ENCODE measurements at places on chromosomes 1 and 21.

DNA sequence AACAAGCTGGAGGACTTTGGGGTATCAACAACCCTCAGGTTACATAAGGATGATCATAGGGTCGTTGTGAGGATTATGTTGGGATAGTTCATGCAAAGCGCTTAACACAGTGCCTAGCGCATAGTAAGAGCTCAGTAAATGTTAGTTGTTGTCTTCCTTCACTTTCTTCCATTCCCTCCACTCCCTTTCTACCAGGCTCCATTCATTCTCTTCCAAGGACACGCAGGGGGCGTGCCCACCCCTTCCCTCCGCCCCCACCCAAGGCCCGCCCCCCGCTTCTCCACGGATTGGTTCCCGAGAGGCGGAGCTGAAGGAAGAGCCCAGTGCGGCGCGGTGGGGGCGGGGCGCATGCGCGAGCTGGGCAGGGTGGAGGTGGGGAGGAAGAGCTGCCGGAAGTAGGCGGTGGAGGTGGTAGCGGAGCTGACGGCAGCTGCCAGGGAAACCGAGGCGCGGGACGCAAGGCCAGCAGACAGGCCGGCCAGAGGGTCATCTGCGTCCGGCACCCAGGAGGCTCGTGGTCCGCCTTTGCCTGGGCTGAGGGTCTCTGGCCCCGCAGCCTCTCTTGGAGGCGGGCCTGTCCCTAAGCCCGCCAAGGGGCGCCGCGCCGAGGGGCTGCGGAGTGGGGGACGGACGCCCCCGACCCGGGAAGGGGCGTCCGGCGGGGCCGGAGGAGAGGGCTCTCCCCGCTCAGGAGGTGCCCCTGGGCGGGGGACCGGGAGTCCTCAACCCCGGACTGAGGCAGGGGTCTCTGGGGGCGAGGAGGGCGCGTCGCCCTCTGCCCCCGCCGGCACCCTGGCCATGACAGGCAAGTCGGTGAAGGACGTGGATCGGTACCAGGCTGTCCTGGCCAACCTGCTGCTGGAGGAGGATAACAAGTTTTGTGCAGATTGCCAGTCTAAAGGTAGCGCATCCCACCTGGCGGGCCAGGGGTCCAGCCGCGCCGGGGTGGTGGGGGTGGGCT is at the start of gene SMAP2:
Gene SMAP2 (plus strand): TSS at position 405 of the 961 bp plus-strand sequence. CDS start 394 bp downstream, at position 799.
- peak; percentile 95 for DNase-seq

- DNase-seq = no peak
Measured at GRCh38 chr1:183433703-183434102, 15.5 kb upstream of the NMNAT2 start.

GRCh38 chr1:175834597-175834996 is 91.2 kb upstream of the TNR start:
- no peak for DNase-seq

GRCh38 chr21:29256126-29256910 is 42.4 kb upstream of the BACH1 start:
- no peak for DNase-seq

DNA sequence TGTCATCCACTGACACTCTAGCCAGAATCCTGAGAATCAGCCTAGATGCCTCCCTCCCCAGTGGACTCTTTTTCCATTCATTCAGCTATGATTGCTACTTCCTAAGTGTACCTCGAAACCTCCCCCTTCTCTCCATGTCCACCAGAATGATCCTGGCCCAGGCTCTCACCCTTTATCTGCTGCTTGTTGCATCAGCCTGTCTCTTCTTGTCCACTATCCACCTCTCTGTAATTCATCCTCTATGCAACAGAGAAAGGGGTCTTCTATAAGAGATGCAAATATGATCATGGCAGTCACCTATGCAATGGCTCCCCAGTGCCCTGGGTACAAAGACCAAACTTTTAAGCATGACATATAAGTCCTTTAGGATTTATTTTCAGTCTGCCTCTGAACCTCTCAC is 37.7 kb downstream of the JUN start:
- no peak for DNase-seq

- DNase-seq = no peak
Measured at GRCh38 chr1:109116286-109116685, 2.4 kb downstream of the ELAPOR1 start.

GRCh38 chr1:184915463-184916090 is 58.7 kb downstream of the NIBAN1 start:
- DNase-seq = no peak

GRCh38 chr1:229285440-229285839 is 14.5 kb downstream of the RAB4A start:
- no peak for DNase-seq

- DNase-seq = no peak
Measured at GRCh38 chr1:89615676-89616598, 17.0 kb upstream of the LRRC8C start.

DNA sequence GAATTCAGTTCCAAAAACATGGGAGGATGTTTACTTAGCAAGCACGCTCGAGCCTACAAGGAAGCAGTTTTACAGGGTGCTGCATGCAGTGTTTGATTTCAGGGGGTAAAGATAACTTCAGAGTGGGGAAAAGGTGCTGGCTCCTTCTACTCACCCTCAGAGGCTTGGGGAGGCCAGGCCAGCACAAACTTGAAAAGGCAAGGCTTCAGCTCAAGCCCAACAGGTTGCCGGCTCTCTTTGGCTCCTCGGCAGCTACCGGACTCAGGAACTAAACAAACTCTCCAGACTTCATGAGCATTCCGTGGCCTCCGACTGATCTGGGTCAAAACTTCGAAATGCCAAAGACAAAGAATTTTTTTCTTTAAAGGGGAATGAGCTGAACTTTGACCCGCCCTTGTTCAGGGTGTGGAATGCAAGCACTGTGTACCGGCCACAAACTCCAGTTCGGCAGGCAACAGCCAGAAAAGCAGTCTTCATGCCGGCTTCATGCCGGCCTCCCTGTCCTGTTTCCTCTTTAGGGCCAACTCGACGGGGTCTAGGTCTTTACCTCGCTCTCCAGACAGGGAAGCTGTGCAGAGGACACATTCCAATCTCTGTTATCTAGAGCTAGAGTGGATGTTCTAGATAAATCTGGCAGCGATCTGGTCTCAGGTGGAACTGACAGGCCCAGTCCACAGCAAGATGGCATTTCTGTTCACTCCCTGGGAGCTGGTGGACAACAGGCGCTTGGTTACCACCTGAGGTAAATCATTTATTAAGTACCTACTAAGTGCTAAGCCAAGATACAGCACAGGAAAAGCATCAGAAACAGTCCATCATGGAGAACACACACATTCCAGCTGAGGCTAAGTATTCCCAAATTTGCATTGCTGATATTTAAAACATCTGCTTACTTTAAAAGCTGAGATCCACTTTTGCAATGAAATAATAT is 75.0 kb downstream of the CD46 start:
- DNase-seq = no peak

DNA sequence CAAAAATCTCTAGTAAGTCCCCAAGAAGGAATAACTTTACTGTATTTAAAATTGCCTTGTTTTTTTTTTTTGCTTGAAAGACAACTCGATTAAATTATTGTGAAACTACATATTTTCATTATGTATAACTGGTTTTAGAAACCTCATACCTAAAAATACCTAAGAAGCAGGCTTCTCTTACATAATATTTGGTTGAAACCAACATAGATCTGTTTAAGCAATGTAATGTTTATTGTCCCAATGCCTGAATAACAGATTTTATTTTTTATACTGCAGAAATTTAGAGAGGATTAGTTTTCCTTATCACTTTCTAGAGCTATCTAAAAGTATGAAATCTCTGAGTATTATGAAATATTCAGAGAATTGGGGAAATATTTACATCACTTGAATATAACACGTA is 78.5 kb upstream of the CHRM3 start:
- DNase-seq = no peak

DNA sequence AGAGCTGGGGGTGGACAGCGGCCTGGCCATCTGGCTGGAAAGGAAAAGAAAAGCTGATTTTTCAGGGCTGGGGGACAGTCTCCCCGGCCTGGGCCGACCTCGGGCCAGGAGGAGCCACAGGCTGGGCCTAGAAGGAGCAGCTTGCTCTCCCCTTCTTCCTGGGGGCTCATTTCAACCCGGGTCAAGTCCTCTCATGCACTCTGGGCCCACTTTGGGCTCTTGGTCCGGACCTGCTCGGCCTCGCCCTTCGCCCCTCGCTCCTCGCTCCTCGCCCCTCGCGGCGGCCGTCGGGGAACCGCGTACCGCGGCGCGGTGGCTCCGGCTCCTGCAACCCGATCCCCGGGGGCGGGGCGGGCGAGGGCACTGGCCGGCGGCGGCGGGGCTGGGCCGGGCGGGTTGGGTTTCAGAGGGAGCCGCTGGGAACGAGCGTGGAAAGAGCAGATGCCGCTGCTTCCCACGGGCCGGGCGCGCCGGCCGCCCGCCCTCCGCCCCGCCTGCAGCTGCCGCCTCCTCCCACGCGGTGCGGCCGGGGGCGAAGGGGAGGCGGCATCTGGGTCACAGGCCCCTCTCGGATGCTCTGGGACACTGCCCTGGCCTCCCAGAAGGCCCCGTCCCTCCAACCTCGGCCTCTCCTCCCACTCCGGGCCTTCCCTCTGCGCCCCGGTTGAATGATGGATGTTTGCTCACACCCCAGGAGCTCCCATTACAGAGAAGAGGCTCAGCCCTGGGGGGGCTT is 6.6 kb downstream of the HEYL start:
- DNase-seq = peak; percentile 66

DNA sequence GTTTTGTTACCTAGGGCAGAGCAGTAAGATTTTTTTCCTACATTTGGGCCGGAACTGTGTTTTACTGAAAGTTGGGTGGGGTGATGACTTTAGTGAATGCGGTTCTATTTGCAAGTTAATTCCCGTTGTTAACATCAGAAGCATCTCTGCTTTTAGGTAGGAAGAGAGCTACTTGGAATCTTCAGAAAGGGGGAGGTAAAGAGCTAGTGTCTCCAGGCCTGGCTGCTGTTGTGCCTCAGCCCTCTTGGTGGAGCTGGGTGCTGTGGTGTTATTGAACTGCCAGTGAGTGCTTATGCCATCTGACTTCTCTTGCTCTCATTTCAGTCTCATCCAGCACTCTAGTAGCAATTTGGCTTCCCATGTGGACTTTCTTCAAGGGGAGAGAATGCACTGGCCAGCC is 3.4 kb downstream of the KDM4A start:
- no peak for DNase-seq

- no peak for DNase-seq
Measured at GRCh38 chr1:218686258-218686657, 341.1 kb downstream of the TGFB2 start.

GRCh38 chr1:38336961-38337360 is 290.4 kb upstream of the POU3F1 start:
- DNase-seq = no peak

DNA sequence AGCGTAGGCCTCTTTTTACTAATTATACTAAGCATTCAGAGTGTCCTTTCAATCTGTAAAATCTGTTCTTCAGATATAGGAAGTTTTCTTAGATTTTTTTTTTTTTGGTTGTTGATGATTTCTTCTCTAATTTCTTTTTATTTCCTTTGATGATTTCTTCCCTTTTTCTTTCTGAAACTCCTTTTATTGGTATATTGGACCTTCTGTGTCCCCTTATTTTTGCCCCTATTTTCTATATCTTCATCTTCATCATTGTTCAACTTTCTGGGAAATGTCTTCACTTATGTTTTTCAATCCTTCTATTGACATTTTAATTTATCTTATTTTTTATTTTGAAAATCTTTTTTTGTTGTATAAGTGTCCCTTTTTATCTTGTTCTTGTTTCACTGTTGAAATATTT is 17.2 kb upstream of the SYT14 start:
- DNase-seq = no peak

DNA sequence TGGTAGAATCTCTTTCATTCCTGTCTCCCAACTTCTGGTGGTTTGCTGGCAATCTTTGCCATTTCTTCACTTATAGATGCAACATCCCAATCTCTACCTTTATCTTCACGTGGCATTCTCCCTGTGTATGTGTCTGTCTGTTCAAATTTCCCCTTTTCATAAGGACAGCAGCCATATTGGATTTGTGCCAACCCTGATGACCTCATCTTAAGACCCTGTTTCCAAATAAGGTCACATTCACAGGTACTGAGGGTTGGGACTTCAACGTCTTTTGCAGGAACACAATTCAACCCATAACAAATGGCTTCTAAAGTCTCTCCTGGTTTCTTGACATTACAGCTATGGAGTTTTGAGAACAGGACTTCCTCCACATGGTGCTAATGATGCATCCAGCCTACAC is 84.5 kb upstream of the OLIG2 start:
- DNase-seq = no peak

DNA sequence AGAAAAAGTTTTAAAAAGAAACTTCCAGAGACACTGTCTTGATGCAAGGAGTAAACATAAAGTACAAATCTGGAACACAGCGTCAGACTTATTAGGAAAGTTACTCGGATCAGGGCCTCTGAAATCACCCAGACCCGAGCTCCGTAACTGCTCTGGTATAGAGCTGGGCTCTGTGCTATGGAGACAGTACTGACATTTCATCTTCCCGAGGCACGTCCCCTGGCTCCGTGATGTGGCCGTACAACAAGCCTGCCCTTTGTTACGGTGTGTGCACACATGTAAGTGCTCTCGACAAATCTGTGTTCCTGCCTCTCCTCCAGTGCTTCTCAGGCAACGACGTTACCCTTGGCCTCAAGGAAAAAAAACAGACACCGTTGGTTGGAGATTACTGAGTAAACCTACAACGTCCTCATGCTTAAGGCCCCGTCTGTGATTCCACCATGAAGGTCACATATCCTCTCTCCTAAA is 107.0 kb upstream of the IRF2BP2 start:
- DNase-seq = no peak

DNA sequence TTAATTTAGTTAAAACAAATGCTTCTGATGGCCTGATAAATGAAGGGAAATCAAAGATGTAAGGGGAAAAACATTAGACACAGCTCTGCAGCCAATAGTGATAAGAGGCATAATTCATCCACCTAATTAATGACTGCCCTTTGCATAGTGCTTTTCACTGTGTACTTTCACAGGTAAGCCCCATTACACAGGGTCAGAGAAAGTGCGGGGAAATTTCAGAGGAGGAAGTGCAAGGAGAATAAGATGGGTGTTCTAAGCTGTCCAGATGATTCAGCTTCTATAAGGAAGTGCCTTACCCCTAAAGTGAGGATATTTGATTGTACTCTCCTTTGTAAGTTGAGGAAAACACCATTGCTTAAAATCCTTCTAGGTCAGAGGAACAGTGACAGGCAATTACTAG is 88.0 kb downstream of the NR5A2 start:
- DNase-seq = no peak

GRCh38 chr1:107357376-107357775 is 216.5 kb downstream of the NTNG1 start:
- no peak for DNase-seq

DNA sequence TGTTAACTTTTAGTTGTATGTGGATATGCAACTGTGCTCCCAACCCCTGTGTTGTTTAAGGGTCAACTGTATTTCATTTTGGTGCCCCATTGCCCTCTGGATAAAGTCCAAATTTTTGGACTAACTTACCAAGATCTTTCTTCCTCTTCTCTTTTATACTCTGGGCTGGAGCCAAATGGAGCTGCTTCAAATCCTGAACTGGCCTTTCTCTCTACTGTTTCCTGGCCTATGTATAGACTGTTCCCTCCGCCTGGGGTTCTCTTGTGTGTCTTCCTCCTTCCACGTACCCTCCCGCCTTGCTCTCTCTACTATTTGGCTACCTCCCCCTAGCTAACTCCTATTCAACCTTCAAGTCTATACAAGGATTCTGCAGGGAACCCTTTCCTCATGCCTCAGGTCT is 8.4 kb upstream of the CDC14A start:
- no peak for DNase-seq
